DMS79 treated with DMSO at 0.1 percent for 48 hours (cell line): ENCODE measurements at places on chromosomes 2 and 18.
A peak's percentile ranks its signal among the peaks of the same experiment; 100 is the strongest.

- no peak for DNase-seq
Observed at GRCh38 chr18:45938488-45938935, 28.6 kb downstream of the EPG5 start.

- no peak for DNase-seq
Observed at GRCh38 chr18:8858888-8859511, 153.6 kb downstream of the MTCL1 start.

GRCh38 chr18:79218605-79219190, 149.5 kb downstream of the ATP9B start:
- DNase-seq = no peak

- DNase-seq = peak; percentile 57
Observed at GRCh38 chr18:9849407-9850283, 36.1 kb upstream of the TXNDC2 start.

GRCh38 chr18:69494841-69495240, 94.2 kb downstream of the DOK6 start:
- no peak for DNase-seq

DNA sequence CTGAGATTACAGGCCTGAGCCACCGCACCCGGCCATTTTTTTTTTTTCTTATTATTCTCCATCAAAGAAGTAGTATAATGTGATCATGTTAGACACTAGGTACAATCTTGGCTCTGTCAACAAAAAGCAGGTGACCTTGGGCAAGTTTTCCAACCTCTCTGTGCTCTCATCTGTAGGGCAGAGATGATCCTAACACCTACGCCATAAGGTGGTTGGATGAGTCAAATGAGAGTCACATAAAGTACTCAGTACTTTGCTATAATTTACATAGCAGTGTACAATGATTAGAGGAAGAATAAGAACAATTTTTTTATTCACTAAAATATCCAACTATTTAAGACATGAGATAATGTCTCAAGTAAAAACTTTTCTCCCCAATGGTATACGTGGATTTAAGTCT, 128.6 kb downstream of the TGIF1 start:
- DNase-seq = no peak

DNA sequence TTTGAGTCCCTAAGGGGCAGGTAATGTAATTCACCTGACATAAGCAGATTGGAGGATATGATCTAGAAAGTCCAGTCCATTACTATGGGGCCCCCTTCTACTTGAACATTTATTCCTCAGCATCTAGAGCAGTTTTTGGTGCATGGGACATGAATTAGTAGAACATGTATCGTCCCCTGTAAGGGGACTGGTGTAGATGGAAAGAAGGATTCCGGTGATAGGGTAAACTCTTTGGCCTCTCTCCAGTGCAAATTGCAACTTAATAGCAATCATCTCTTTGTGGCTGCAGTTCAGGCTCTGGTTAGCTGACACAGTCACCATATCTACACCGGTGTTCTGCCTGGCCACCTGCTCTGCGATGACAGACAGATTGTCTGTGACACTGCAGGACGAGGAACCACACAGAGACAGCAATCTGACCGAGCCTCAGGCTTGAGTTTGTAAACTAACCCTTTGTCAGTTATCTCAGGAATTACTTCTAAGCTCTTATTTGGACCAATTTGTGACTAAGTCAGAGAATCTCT, 6.4 kb upstream of the SLC8A1 start:
- no peak for DNase-seq

GRCh38 chr18:79573921-79574491, 105.6 kb upstream of the CTDP1 start:
- no peak for DNase-seq

DNA sequence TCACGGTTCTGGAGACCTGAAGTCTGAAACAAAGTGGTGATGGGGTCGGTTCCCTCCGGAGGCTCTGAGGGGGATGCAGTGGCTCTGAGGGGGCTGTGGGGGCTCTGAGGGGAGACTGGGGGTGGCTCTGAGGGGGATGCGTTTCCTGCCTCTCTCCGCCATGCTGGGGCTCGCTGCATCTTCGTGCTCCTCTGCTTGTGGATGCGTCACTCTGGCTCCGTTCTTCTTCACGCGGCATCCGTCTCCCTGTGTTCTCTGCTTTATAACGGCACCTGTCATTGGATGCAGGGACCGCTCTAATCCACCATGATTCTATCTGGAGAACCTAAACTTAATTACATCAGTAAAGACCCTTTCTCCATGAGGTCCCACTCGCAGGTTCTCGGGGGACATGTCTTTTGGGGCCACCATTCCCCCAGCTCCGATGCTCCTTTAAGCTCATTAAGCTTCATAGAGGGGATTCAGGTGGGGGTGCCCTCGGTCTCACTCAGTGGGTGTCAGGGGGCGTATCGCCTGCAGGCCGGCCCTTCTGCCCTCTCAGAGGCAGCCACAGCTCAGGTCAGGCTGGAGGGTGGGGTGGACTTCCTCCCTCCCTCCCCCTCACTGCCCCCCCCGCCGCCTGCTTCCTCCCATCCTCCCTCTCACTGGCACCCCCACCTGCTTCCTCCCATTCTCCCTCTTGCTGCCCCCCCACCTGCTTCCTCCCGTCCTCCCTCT, 18.4 kb downstream of the RTP5 start:
- DNase-seq = no peak

GRCh38 chr2:209817844-209818271, 46.2 kb downstream of the UNC80 start:
- DNase-seq = no peak

- DNase-seq = no peak
Observed at GRCh38 chr2:105057005-105057404, 19.1 kb downstream of the MRPS9 start.

- no peak for DNase-seq
Observed at GRCh38 chr2:45466053-45466452, 145.0 kb downstream of the SRBD1 start.

DNA sequence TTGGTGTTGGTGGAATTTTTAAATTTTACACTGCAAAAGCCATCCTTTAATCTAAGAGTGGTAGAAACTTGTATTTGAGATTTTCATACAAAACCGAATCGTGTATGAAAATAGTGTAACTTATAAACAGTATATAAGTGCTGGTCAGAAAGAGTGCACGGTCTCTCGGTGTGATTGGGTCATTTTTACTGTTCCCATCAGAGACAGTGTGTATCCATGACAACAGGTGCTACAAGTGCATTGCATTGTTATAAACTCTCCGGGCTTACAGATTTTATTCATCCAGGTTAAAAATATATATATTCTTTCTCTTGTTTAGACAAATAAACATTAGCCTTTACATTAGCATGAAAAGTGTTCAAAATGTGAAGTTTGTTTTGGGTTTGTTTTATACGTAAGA, 721.9 kb downstream of the METTL4 start:
- no peak for DNase-seq

- DNase-seq = no peak
Observed at GRCh38 chr2:98454500-98455235, 10.0 kb downstream of the INPP4A start.

GRCh38 chr2:6783238-6783614, 82.5 kb downstream of the CMPK2 start:
- DNase-seq = no peak

DNA sequence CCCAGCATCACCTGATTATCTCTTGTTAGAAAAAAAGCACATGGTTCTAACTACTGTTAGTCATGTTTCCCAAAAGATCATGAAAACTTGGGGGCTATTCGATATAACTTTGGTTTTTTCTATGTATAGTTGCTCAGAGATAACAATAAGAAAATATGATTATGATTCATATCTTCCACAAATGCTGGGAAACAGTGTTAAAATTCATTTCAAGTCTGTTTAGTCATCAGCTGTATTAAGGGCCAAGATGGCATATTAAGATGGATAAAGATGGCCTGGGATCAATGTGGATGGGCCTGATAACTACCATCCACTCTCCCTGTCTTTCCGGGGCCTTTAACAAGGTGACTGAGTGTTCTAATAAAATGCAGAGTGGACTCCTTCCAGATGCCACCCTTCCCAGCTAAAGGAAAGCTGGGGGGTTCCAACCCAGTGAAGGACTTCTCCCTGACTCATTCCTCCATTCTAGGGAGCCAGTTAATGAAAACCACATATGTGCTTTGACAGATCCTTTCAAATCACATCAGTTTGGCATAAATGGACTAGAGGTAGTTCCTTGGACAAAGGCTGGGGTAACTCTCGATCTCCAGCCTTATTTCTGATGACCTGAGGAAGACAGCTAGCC, 221.6 kb downstream of the VAPA start:
- no peak for DNase-seq

DNA sequence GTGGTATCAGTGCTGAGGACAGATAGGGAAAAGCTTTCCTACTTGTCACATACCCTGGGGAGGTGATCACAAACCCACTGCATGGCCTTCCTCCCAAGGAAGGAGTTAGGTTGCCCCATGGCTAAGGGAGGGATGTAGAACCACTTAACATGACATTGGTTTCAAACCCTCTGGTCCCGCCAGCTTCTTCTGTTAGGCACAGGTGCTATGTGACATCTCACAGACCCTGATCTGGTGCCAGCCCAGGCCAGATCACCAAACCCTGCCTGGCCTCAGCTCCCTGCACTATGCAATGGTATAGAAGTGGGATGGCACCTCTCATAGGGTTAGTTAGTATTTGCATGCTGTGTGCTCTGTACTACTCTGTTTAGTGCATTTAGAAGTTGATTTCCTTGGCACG, 58.0 kb downstream of the TCF7L1 start:
- no peak for DNase-seq

DNA sequence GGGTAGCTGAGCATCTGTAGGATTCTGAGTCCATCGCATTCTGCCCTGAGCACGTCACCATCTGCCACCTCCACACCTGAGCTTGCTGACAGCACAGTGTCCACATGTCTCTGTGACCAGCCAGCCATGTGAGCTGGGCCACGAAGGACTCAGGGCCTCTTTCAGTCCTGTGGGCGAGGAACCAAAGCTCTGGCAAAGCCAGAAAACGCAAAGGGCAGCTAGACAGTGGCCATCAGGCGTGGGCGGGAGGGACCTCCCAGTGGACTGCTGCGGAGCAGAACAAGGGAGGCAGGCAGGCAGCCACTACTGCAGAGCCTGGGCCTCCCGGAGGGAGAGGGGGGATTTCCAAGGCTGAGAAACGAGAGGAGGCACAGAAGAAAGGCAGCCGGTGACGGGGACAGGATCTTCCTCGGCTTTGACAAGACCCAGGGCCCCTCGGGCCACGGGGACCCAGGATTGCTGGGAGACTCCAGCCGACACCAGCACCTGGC, 274.6 kb upstream of the SALL3 start:
- DNase-seq = no peak
